ENCODE measurements at places on chromosomes 5 and 9.
A peak's percentile ranks its signal among the peaks of the same experiment; 100 is the strongest.

- no peak for DNase-seq
Measured at GRCh38 chr9:136646827-136647711, 15.6 kb upstream of the EGFL7 start.

DNA sequence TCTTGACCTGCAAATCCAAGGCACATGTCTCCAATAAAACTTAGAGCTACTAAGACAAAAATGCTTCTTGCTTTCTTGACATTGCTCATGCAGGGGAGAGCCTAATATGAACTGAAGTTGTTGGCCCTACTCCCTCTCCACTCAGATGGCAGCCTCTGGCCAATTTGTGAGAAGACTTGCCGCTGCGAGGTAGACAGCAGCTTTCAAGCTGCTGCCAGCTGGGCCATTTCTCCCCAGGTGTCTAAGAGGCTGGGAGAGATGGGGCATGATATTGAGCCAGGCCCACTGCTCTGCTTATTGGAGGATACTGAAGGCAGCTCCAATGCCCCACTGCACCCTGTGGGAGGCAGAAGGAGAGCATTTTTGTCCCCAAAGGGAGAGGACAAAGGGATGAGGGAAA lies 380.5 kb downstream of the RASEF start:
- DNase-seq: no peak

- DNase-seq: no peak
Measured at GRCh38 chr5:151106043-151106442, 25.2 kb upstream of the TNIP1 start.

DNA sequence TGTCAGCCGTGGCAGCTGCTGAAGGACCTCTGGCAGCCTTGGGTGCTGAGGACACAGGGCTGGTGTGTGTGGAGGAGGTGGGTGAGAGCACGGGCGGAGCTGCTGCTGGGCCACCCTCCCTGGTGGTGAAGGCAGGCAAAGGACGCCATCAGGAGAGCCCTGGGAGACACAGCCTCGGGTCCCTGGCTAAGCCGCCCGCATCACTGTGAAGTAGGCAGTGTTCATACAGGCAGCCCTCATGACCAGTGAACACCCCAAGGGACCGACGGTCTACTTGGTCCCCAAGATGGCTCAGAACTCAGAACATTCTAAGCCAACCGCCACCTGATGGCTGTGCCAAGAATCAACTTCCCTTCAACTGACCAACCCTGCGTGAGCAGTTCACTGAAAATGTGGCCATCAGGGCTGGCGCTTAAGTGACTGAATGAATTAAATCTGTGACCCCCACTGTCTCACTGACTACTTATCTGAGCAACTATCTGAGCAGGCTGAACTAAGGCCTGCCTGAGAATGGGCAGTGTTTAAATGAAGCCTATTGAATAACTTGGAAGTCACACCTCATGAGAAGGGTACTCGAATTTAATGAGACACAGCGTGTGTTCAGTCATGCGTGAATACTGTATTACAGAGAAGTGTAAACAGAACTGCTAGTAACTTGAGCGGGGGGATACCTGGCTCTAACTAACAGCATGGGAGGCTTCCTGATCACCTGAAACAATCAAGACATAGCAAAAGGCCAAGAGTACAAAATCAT lies 54.7 kb upstream of the SIMC1 start:
- DNase-seq: no peak

GRCh38 chr5:54243483-54244080 lies 66.8 kb downstream of the ARL15 start:
- peak; percentile 4 for DNase-seq

DNA sequence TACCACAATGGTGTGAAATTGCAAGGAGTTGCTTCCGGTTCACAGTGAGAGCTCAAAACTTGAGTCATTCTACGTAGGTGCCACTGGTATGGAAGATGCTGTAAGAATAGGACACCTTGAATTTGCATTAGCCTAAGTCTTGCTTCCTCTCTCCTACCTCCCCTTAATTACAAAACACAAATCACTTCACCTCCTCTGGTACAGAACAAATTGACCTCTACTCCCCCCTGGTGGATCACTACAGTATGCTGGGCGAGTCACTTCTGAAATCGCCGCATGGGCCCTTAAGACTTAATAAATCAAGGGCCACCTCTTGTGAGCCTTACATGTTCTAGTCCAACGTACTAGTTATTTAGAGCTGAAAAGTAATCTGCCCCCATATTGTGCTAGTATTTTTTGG lies 145.3 kb upstream of the SMARCA2 start:
- no peak for DNase-seq

DNA sequence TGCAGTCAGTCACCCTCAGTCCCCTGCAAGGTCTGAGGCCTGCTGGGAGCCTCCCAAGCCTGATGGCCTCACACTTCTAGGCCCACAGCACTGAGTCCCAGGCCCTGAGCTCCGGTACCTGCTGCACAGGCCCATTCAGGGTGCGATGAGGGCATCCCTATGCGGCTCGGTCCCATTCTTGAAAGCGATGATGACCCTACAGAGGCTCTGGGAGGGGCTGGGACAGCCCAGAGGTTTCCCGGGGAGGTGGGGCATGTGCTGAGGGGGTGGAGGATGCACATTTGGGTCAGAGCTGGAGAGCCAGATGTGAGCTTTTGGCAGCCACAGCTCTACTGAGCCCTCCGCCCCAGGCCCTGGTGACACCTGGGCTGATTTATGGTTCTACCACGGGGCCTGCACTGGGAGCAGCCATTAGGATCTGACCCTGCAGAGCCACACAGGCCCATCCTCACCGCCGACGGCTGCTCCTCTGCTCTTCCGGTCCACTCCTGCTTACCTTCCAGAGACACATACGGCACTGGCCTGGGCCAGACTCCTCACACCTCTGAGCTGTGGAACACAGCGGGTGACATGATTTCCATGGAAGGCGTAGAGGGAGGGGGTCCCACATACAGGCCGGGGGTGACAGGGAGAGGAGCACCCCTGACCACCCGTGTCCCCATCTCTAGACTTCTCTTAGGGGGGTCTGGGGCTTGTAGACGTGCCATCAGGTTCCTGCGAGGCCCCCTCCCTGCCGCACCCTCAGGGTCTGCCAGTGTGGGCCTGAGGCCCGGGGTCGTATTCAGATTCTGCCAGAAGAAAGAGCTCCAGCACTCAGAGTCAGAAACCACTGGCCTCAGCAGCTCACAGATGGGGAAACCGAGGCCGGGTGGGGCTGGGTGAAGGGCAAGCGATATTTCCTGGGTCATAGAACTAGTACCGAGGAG lies 53.4 kb downstream of the COL23A1 start:
- DNase-seq: no peak

GRCh38 chr9:136954270-136955083 lies 2.4 kb downstream of the LCN12 start:
- no peak for DNase-seq

DNA sequence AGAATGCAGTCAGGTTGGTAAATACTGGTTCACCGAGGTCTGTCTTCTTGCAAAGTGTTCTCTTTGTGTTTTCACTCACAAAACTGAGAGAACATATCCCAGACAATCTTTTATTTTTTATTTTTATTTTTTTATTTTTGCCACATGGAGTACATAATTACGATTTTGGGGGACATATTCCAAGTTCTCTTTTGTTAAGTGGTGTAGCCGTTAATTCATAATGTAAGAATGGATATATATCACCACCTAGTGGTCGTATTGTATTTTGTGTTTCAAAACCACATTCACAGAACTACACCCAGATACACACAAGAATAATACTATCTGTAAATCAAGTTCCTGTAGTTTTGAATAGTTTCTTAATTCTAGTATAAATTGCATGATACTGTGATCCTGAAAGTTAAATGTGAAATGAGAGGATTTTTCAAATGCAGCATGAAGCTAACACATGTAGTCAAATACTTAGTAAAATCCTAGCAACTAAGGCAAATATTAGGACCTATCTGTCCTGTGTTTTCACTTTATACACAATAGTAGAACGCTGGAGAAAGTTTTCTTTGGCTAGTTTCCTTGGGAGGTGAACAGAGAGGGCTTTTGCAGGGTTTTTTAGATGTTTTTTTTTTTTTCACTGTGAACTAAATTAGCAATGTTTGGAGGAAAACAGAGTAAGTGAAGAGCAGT lies 92.7 kb downstream of the VCAN start:
- DNase-seq: peak; percentile 21

DNA sequence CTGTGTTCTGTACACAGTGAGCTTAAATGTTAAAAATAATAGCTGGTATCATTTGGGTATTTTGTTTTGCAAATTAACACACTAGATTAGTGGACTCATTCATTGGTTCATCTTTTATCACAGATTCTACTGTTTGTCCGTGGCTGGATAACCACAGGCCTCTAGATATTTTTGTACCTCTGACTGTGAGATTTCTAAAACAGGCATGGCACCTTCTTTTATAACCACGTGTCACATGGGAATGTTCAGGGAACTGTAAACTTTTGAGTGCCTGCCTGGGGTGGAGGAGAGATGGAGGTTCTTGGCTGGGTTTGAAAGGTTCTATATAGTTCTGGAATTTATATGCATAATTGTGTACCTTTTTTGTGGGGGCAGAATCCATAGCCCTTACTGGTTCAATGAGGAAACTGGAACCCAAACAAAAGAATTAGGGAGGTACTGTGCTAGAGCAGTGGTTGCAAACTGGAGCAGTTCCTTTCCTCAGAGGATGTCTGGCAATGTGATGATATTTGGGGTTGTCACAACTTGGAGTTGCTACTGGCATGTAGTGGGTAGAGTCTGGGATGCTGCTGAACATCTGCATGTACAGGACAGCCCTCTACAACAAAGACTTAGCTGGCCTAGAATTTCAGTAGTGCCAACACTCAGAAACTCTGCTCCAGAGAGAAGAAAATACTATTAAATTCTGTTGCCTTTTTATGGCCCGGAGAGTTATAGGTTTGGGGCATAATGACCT lies 16.9 kb downstream of the TLE4 start:
- DNase-seq: no peak

- DNase-seq: no peak
Measured at GRCh38 chr9:35871545-35871944, 1.3 kb upstream of the OR13J1 start.

DNA sequence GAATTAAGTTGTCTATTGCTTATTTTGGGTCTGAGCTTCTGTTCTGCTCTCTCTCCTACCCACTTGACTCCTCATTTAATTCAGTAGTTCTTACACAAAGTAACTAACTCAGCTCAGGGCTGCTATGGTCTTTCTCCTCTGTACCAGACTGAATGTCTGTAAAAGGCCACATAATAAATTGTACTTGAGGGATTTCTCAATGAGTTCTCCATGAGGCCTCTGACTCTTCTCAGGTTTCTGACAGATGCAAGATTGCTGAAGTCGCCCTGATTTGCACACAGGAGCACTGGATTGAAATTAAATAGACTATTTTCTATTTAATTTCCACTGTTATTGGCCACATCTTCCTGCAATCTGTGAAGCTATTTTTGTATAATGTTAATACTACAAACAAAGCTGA lies 2.9 kb downstream of the IQGAP2 start:
- DNase-seq: no peak

- peak; percentile 57 for DNase-seq
Measured at GRCh38 chr5:73496984-73497457, 1.2 kb upstream of the BTF3 start.

- no peak for DNase-seq
Measured at GRCh38 chr9:133634081-133634691, 2.0 kb upstream of the DBH start.

DNA sequence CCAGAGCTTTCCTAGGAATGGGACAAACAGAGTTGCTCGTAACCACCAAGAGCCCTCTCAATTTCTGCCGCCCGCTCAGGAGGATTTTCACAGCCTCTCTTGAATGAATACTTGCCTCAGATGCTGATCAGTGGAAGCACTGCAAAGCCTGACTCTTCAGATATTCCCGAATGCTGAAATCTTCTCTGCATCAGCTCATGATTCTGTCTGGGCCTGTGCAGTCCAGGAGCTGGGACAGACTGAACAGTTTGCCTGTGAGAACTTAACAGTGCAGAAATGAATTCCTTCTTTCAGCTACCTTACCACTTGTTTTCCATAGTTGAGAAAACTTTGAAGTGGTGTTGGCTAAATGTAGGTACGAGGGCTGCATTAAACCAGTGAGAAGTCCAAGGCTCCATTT lies 17.1 kb downstream of the ZNF462 start:
- no peak for DNase-seq

- DNase-seq: no peak
Measured at GRCh38 chr5:68805444-68805843, 288.4 kb upstream of the SLC30A5 start.

DNA sequence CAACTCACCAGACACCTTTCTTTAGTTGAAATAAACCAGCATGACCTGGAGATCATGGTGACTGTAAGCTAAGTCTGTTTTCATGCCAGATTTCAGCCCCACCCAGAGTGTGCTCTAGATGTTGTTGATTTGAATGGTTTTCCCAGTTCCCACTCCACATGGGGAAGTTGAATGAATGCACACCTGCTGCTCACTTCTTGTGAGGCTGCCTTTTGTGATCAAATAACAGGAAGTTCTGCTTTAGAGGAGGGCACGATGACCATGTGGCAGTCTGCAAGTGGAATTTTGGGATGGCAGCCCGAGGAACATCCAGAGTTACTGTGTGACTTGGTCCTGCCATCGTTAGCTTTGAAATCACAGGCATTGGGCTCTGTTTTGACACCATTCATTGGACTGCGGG lies 18.7 kb downstream of the SLC46A2 start:
- DNase-seq: no peak

GRCh38 chr9:18623221-18624079 lies 149.5 kb downstream of the ADAMTSL1 start:
- no peak for DNase-seq

- DNase-seq: no peak
Measured at GRCh38 chr5:175328176-175328575, 115.8 kb downstream of the DRD1 start.

- DNase-seq: no peak
Measured at GRCh38 chr9:88852794-88853193, 138.5 kb upstream of the S1PR3 start.

- DNase-seq: no peak
Measured at GRCh38 chr5:100464418-100464817, 70.8 kb upstream of the FAM174A start.

GRCh38 chr5:180201051-180201987 lies 7.7 kb downstream of the RASGEF1C start:
- no peak for DNase-seq

- no peak for DNase-seq
Measured at GRCh38 chr5:134611515-134611914, 21.1 kb downstream of the SAR1B start.

GRCh38 chr9:120477534-120478001 lies 102.4 kb downstream of the CDK5RAP2 start:
- DNase-seq: no peak

DNA sequence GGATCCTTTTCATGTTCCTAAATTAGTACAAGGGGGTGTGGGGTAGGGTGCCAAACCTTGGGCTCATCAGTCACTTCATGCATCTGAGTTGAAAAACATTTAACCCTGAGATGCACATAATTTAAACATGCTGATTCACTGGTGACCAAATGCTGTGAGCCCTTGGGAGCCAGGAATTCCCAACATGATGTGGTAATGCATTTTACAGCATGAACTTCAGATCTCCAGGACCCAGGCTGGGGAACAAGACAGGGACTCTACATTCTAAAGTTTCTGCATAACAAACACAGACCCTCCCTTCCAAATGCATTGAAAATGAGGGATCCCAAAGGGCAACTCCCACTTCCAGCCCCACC lies 322.2 kb downstream of the NDUFS4 start:
- no peak for DNase-seq
